ENCODE measurements at places on chromosomes 11 and 22.

- DNase-seq = no peak
These were observed 112.3 kb upstream of the GRK3 start for GRCh38 chr22:25452116-25452700.

GRCh38 chr22:48091060-48091650 is 1328.7 kb downstream of the TBC1D22A start:
- DNase-seq = no peak

- DNase-seq = peak; percentile 88
These were observed 56.7 kb downstream of the TP53I11 start for GRCh38 chr11:44893846-44894617.

- DNase-seq = no peak
These were observed 6.6 kb upstream of the NPTXR start for GRCh38 chr22:38850399-38850798.

GRCh38 chr22:26389125-26389524 is 39.9 kb upstream of the ASPHD2 start:
- DNase-seq = no peak

- DNase-seq = no peak
These were observed 10.7 kb downstream of the SHANK3 start for GRCh38 chr22:50683086-50683993.

DNA sequence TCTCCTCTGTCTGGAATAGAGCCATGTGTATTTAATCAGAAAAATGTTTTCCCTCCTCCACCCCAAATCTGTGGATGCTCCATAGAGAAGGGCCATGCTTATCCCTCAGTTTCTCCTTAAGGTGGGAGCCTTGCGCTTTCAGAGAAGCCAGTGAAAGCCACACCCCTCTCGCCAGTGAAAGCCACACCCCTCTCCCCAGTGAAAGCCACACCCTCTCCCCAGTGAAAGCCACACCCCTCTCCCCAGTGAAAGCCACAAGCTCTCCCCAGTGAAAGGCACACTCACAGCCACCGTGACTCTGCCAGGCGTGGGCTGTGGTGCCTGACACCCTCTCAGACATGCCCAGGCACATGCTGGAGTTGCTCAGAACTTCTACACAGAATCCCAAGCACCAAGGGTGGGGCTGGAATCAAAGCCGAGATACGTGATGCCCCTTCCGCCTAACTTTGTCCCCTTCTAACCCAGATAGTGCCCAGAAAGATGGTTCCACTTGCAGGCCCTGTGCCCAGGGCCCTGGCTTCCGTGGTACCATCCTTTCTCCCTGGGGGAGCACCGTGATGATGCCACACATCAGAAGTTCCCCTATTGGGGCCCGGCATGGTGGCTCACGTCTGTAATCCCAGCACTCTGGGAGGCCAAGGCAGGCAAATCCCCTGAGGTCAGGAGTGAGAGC is 16.5 kb upstream of the PRR5 start:
- DNase-seq = peak; percentile 92

DNA sequence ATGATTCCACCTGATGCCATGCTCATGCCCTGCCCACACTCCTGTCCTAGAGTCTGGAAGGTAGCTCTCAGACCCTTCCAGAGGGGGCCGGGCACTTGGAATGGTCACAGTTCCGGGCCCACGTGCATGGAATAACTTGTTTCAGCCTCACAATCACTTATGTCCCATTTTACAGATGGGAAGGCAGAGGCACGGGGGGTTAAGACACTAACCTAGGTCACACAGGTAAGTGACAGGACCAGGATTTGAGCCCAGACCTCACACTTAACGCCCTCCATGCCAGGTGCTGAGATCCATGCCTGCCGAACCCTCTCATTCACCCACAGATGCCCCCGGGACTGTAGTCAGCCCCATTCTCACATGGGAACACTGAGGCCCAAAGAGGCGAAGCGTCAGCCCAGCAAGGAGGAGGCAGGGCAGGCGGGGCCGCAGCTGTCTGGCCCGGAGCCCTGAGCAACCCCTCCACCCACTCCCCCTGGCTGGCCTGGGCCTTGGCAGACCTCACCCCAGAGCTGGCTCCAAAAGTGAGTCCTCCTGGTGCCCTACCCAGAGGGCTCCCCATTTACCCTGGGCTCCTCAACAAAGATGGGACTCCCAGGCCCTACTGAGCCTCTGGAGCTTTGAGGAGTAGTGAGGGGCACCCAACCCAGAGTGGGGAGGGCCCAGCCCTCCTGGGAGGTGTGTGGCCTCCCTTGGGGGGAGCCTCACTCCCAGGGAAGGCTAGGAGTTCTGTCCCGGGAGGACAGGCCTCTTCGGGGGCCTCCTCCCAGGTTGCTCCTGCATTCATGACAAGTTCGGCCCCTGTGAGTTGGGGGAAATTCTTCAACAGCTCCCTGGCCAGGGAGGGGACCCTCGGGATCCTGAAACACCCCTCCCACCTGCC is 2.4 kb upstream of the ALDH3B1 start:
- no peak for DNase-seq

DNA sequence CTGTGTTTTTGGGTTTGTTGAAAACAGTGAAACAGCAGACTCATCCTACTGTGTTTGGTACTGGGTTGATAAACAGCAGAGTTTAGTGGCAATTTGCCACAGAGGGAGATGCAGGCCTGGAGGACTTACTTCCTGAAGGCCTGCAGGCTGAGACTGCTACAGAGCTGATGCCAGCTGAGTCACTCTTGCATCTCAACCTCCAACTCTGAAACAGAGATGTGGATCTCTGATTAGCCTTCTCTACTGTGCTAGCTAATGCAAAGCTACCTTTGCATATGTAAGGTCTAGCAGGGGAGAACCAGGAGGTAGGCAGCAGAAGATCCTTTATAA is 14.3 kb downstream of the ATP5MG start:
- DNase-seq = peak; percentile 99

DNA sequence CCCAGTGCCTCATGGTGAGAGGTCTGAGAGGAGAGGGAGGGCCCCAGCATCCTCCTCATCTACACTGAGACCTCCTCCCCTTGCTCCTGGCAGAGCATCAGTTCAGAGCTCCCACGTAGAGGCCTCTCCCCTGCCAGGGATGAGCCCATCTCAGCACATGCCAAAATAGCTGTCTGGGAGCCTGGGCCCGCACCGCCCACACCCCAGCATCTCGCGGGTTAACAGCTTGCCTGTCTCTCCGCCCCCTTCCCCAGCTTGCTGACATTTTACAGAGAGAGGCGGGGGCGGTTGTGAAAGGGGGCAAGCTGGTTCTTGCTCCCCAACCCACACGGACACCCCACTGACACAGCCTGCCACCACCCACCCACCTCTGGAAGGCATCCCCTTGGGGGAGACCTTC is 6.4 kb downstream of the DGKZ start:
- no peak for DNase-seq

DNA sequence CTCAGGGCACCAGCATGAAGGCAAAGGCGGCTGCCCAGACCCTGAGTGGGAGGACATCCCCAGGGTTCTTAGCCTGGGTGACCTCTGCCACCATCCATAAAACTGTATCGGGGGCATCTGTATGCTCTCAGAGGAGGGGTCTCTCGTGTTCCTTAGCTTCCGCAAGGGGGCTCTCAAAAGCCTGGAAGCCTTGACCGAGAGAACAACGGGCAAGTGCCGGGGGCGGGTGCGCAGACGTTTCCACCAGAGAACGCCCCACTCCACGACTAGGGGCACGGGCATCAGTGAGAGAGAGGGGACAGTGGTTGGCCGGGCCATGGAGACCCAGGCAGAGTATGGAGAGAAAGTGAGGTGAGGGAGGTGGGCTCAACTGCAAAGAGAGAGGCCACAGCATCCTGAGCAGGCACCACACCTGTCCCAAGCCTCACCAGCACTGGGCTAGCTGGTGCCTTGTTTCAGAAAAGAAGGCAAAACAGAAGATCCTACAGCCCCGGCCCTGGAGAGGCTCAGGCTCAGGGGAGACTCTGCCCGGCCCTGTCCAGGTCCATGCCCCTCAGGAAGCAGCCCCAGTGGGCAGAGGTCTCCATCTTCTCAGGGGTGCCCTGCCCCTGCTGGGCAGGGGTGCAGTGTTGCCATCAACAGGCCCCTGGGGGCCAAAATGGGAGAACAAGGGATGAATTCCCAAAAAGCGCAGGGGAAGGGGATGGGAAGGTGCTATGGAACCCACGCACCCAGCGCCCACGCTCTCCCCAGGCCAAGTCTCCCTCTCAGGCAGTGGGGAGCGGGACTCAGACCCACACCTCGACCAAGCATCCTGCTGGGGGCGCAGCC is 5.9 kb downstream of the TSPAN32 start:
- DNase-seq = no peak

GRCh38 chr11:93485983-93486382 is 57.2 kb downstream of the SMCO4 start:
- no peak for DNase-seq

- no peak for DNase-seq
These were observed 8.8 kb upstream of the DNAL4 start for GRCh38 chr22:38802671-38803121.

DNA sequence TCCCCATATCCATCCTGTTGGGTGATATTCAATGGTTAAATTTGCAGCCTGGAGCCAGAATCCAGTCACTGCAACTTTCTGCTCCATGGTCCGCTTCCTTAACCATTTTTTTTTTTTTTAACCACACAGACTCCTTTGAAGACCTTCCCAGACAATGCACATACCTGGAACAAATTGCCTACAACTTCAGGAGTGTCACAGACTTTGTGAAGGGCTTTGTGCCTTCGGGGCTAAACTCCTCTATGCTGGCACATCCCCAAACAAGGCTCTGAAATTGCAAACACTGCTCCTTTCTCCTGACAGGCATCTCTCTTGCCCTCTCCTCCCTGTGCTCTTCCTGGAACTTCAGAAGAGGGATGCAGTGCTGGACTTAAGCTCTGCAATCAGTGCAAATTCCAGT is 40.6 kb downstream of the TENM4 start:
- DNase-seq = no peak

- DNase-seq = peak; percentile 70
These were observed 19.9 kb upstream of the CTSC start for GRCh38 chr11:88357323-88358039.

DNA sequence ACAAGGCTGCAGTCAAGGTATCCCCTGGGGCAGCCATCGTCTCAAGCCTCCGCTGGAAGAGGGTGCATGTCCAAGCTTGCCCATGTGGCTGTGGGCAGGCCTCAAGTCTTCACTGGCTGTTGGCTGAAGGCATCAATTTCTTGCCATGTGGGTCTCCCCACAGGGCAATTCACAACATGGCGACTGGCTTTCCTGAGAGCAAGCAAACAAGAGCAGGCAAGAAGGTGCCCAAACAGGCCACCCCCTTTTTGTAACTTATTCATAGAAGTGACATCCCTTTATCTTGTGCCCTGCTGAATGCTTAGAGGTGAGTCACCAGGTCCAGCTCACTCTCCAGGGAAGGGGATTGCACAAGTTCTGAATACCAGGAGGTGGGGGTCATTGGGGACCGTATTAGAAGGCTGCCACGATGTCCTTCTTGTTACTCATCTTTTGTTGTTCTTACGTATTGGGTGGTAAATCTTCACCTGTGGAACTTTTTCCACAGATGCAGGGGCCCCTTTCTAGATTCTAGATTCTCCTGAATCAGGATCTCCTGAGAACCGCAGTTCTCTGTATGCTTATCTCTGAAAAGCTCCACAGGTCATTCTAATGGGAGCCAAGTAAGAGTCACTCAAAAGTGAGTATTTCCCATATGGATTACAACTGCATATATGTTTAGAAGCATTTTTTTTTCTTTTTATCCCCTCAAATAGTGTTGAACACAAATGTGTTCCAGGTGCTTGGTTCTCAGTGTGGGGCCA is 44.2 kb upstream of the MICAL2 start:
- DNase-seq = no peak

DNA sequence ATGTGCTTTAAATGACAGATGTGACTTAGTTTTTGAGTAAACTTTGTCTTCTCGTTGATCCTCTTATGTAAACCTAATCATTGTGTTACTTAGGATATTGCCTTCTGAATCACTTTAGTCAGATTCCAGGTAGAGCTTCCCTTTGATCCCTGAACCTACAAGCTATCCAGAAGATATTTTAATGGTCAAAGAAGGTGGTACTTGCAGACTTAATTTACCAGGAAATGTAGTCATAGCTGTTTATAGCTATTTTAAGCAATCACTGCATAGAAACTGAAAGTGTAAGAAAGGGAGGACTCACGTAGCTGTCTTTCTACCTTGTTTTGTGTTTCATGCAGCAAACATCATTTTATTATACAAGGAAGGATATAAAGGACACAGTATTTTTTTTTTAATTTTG is 189.5 kb downstream of the DDX10 start:
- no peak for DNase-seq

- no peak for DNase-seq
These were observed 327.0 kb downstream of the ETS1 start for GRCh38 chr11:128260398-128260797.

GRCh38 chr11:69825941-69826340 is 6.7 kb upstream of the FGF3 start:
- DNase-seq = no peak

DNA sequence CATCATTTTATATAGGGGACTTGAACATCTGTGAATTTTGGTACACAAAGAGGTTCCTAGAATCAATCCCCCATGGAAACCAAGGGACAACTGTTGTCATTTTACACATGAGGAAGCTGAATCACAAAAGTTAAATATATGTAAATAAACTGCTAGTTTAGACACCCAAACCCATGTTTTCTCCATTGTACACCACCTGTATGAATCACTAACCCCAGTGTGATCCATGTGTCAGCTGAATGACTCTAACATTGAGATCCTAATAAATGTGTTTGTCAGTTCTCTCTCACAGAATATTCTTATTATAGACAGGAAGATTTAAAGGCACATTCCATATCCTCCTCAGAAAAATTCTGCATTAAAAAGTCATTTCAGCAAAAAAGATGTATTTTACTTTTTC is 83.3 kb downstream of the ATG16L2 start:
- no peak for DNase-seq

DNA sequence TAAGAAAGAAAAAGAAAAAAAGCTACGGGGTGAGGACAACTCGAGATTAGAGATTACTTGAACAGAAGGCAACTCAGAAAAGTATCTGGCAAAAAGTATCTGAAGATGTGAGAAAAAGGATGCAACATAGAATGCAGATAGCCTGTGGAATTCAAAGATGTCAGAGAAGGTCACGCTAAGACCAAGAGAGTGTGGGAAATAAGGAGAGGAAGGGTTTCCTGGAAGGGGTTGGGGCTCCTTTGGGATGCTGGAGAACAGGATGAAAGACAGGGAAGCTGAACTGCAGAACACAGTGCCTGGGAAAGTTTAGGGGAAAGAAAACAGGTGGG is 1.2 kb downstream of the GUCY1A2 start:
- DNase-seq = no peak

- DNase-seq = no peak
These were observed 1220.9 kb downstream of the BRD1 start for GRCh38 chr22:48606684-48607307.

GRCh38 chr11:133966921-133967598 is 10.3 kb upstream of the IGSF9B start:
- DNase-seq = peak; percentile 33

- peak; percentile 58 for DNase-seq
These were observed 84.2 kb downstream of the FBXO7 start for GRCh38 chr22:32558681-32559355.

GRCh38 chr11:65641297-65642013 is 3.6 kb downstream of the SIPA1 start:
- DNase-seq = peak; percentile 17

- no peak for DNase-seq
These were observed 54.5 kb downstream of the CACNG2 start for GRCh38 chr22:36649066-36649465.

Measured in hematopoietic multipotent progenitor cell treated with erythropoietin and hydrocortisone succinate and interleukin-3 and kit ligand, for 6 days (in vitro differentiated cells).